ENCODE measurements at places on chromosomes 4 and X.

DNA sequence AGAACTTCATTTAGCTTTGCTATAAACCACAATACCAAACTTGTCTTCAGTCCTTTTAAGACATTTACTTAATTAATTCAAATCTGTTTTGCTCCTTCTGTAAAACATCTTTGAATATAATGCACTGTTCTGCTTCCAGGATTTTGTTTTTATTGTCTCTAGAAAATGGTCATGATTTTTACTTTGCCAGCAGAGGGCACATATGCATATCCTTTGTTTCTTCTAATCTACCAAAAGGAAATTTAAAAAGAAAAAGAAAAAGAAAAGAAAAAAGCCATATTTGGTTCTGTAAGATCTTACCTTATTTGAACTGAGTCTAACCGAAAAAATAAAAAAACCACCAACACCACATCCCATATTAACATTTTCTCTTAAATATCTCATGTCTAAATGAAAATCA is 101.9 kb upstream of the CCSER1 start:
- DNase-seq: no peak

- DNase-seq: no peak
These were observed 393 bp downstream of the SH3KBP1 start for GRCh38 chrX:19886883-19887531.

GRCh38 chr4:76420188-76420761 is 666 bp downstream of the CCDC158 start:
- DNase-seq: no peak

DNA sequence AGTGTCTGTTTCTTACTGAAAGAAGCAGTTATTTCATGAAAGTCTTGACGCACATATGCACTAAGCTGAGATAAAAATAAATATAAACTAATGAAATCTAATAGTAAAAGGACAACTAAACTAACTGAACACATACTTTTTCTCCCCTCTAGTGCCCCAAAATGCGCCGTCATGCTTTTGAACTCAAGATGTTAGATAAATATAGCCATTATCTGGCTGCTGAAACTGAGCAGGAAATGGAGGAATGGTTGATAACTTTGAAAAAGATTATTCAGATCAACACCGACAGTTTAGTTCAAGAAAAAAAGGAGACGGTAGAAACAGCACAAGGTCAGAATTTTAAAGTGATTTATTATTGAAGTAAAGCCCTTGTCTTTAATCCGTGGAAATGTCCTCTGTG is 70.2 kb downstream of the DOCK11 start:
- DNase-seq: no peak

DNA sequence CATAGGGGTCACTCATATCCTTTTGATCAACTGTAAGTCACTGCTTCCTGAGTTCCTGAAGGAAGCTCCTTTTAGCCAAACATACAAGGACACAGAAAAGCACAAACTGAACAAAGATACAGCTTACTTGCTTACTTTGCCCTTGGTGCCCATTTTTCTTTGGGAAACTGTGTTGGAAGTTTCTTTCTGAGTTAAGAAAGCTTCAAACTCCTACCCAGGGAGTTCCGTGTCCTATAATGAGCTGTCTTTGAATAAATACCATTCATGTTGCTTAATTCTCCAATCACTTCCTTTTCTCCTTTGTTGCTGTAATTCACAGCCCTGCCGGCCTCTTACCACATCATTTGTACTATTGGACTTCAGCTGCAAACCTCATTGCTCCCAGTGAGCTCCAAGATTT is at the start of gene ADH4:
ADH4 (minus strand) TSS at position 228 of the 400 bp plus-strand sequence; CDS start at position 153, 75 bp downstream.
- DNase-seq: no peak

GRCh38 chrX:26411045-26411444 is 195.1 kb downstream of the MAGEB5 start:
- no peak for DNase-seq

- DNase-seq: no peak
These were observed 42.1 kb downstream of the RBPJ start for GRCh38 chr4:26362745-26363439.

DNA sequence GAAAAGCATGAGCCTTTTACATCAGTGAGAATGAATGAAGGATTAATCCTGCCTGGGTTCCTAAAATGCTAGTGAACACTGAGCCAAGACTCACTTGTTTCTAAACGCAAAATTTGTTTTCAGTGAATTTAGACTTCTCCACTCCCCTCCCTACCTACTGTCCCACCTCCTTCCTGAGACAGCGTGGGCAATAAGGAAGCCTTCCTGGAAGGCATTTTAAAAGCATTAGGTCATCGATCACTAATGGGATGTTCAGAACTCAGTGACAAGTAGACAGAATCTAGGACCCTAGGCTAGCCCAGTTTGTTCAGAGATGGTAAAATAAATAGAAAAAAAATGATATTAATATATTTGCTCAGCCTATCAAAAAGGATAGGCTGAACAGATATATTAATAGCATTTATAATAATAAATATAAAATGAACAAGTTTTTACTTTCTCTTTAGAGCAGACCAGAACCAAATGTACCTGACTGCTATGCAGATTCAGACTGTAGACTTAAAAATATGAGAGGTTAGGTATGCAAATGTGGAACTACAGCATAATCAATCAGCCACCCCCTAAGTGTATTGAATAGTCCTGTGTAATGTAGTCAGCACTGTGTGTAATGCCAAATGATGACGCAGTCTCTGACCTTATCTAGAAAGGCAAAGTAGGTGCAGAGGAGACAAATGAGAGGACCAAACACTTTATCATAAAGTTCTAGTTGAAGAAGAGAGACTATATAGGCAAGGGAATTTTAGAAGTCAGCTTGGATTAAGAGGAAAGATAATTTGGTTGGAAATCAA is 331.1 kb downstream of the GPAT3 start:
- DNase-seq: no peak

- DNase-seq: no peak
These were observed 176.2 kb upstream of the MAOA start for GRCh38 chrX:43479850-43480249.

GRCh38 chrX:1165535-1166196 is 46.8 kb downstream of the CRLF2 start:
- no peak for DNase-seq

GRCh38 chr4:108830509-108831244 is 67.8 kb upstream of the ETNPPL start:
- no peak for DNase-seq

DNA sequence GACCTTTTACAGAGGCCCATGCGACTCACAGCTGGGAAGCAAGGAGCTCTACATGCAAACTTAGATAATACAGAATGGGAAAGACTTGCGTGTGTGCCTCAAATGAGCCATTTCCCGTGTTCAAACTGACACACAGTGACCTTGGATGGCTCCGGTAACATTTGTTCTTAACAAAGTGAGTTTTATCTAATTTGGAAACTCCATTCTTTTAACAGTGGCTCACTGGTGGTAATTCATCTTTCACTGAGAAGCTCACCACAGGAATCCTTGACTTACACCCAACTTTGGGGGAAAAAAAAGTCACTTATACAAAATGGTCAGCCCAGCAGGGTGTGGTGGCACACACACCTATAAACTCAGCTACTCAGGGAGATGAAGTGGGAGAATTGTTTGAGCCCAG is 190.6 kb downstream of the LDB2 start:
- no peak for DNase-seq

DNA sequence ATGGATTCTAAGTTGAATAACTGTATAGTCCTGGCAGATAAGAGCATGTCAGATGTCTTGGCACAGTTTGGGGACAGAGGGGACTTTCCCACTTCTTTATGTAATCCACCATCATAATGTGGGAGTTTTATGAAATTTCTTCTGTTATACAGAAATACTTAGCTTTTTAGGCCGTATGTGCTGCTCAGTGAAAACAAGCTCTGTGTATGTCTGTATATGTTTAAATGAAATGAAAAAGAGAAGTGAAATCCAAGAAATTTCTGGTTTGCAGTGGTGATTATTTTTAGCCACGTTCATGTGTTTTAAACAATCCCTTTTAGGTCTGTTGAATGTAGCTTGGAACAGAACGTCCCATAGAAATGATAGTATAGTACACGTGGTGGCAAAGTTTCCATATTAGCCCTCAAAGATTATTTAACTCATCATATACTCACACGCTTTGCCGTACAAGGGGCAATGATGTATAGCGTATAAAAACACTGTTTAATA is 41.0 kb downstream of the GAB1 start:
- DNase-seq: no peak

GRCh38 chr4:95428291-95429070 is 120.3 kb downstream of the UNC5C start:
- DNase-seq: no peak

DNA sequence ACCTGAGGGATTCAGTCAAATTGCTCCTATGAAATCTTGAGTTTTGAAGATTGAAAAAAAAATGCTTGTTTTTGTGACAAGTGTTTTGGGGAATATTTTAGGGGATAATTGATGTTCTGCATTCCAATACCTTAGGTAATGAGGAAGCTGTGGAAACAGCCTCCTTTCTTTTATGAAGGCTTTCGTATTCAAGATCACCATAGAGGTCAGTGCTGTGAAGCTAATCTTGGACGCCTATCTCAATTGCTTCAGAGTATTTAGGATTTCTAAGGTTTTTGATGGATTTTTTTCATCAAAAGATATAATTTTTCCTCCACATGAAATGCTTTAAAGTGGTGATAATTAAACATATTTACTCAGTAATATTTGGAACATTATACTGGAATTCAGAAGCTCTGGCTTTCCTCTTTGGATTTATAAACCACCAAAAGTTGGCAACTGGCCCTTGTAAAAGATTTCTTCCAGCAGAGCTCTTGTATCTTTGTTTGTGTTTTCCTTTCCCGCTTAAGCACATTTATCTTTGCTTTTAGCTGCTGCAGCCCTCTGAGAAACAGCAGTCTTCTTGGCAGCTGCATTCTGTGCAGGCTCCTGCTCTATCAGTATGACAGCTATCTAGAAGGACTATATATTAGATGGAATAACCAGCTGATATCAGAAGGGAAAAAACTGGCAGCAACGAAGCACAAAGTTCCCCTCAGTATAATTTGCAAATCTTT is 63.7 kb downstream of the HMGB2 start:
- no peak for DNase-seq

Data from activated T-helper 1 cell treated with anti-CD3 and anti-CD28 coated beads, Interleukin-2, amount 50 U/mL, for 16 hours (primary cell).